ENCODE measurements at places on chromosomes 4 and X.

- no peak for DNase-seq
Measured at GRCh38 chr4:152458801-152459302, 77.0 kb downstream of the FBXW7 start.

- peak; percentile 67 for DNase-seq
Measured at GRCh38 chrX:150155436-150156035, 207.6 kb upstream of the MAMLD1 start.

DNA sequence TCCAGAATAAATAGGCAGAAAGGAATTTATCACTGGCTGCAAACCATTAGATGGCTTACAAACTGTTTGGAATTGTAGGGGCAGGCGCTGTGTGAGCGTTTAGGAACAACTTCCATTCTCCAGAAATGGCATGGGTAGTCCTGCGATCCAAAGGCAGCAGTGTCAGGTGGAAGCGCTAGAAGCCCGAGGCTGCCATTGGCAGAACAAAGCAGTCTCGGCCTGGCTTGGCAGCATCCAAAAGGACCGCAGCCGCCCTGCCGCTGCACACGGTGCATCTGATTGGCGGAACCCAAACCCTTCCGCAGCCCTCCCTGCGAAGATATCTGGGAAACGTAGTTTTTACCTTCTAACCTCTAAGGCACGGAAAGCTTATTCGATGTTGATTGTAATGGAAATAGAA lies 23.6 kb upstream of the YTHDC1 start:
- DNase-seq, result peak; percentile 85

DNA sequence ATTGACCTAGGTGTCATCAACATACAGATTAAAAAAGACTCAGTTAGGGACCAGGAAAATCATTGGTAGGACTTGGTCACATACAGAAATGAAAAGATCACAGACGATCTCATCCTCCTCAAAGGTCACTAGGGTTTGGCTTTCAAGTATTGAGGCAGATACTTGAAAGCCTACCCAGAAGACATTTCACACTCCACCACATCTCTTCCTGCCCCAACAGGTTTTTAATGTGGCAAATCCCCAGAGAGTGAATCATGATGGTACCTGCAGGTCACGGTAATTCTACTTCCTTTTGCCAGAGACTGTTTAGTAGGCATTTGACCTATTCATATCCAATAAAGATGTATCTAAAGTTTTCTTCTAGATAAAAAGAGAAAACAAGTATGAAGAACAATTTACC lies 44.1 kb downstream of the INPP4B start:
- no peak for DNase-seq

- DNase-seq, result no peak
Measured at GRCh38 chr4:9847968-9848748, 66.7 kb downstream of the DRD5 start.

DNA sequence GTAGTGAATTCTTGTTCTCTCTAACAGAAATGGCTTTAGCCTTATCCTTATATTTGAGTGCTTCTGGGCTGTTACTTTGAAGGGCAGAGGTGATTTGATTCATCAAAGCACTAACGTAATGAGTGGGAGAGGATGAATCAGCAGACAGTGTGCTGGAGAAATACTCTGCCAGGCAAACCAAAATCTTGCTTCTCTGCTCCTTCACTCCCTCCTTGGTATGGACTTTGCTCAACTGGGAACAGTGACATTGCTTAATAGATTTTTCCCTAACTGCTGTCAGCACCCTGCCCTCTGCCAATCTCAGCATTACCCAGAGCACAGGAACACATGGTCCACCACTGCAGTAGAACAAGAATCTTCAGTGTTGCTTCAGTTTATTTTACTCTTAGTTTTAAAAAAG lies 56.0 kb downstream of the PDLIM5 start:
- DNase-seq, result peak; percentile 61

DNA sequence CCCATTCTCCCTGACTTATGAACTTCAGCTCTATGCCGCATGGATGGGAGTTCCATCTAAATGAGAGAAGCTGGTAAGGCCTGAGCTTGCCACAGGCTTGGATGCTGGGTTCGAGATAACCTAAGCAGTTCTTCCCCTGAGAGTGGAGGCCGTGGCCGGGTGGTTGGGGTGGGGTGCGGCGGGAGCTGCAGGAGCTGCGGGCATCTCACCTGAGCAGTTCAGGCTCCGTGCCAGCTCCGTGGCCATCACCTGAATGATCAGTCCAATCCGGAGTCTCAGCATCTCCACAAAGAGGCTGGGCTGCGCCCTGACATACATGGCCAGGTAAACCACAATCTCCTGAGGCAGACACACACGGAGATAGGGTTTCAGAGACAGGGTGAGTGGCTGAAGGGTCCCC lies 77.6 kb downstream of the PHKA2 start:
- DNase-seq, result no peak

GRCh38 chr4:90840828-90841227 lies 713.6 kb downstream of the CCSER1 start:
- DNase-seq, result no peak

DNA sequence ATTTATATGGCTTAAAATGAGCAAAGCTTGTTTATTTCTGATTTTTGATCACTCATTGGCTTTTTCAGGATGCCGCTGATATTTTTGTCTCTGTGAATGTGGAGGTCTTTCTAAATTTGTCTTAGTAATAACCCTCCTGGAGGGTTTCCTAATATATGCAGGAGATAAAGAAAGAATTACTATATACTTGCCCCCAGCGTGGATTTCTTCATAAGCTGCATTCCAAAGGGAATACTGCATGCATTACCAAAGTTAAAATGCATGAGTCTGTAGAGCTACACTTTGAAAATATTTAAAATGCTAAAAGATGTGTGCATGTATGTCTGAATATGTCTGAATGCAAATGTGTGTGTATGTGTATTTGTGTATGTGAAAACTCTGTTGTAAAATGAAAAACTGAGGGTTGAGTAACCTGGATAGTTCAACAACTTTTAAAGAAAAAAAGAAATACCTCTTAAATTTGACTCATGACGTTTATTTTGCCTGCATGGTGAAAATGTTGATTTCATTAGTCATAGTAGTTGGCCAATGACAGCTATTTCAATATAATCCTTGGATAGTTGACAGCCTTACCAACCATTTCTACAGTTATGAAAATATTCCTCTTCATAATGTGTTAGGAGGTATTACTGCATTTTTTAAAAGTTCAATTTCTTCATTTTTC lies 113.2 kb upstream of the ZNF827 start:
- no peak for DNase-seq

- DNase-seq, result no peak
Measured at GRCh38 chrX:1502241-1502640, 34.7 kb downstream of the P2RY8 start.

DNA sequence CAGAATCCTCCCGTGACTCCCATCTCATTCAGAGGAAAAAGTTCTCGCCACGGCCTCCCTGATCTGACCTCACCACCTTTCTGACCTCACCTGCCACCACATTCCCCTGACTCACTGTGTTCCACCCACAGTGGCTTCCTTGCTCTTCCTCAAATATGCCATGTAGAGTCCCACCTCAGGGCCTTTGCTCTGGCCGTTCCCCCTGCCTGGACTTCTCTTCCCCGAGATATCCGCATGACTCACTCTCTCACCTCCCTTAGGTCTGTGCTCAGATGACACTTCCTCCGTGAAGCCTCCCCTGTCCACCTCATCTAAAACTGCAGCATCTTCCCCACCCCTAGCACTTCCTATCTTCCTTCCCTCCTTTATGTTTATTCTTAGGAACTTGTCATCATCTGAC lies 7.2 kb upstream of the TSPYL2 start:
- no peak for DNase-seq

DNA sequence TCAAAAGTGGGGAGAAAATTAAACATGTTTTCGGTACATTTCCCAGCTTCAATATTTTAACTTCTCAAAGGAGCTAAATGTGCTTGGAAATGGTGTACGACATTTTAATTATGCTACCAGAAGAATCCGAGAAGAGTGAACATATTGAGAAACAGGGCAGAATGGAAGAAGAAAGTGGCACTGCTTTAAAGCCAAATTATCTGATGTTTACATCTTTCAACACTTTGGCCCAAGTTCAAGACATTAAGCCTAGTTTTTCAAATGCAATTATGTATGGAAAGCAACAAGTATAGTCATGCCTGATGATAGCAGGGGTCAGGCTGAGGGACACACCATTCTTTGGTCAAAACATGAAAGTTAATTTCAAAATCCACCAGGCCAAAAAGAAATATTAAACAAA lies 577.9 kb upstream of the ZFP42 start:
- DNase-seq, result no peak

DNA sequence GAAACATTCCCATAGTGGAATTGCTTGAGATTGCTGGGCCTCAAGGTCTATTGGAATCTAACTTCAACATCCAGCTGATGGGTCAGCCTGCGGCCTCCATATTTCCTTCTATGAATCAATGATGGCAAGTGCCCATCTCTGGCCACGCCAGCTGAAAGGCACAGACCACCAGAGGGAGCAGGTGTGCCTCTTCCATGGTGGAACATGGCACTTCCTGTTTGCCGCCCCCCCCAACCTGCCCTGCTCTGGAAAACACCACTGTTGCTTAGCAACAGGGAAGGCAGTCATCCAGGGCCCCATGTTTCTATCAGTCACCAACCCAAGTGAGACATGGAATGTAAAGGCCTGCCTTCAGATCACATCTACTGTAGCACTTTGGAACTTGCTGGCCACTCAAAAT lies 11.6 kb downstream of the PAGE4 start:
- DNase-seq, result peak; percentile 61

- no peak for DNase-seq
Measured at GRCh38 chr4:110091434-110092140, 106.8 kb downstream of the ELOVL6 start.

DNA sequence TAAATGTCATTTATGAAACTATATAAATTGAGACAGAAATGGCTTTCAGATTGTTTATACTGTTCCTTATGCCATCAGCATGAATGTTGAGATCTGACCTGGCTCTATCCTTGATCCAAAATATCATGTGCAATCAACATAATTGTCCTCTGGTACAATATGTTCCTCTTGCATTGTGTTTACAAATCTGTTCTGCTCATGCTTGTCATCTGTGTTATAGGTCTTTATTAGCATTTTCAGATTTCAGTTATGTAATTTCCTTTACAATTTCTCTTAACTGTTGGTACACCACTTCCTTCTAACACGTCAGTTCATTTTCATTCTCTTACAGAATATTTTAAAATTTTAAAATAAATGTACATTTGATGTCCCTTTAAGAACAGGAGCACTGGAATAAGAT lies 1.6 kb downstream of the HPGD start:
- DNase-seq, result no peak

- DNase-seq, result no peak
Measured at GRCh38 chrX:150897421-150898320, 797 bp downstream of the CD99L2 start.

GRCh38 chr4:88446124-88446523 lies 10.8 kb upstream of the HERC5 start:
- DNase-seq, result no peak

DNA sequence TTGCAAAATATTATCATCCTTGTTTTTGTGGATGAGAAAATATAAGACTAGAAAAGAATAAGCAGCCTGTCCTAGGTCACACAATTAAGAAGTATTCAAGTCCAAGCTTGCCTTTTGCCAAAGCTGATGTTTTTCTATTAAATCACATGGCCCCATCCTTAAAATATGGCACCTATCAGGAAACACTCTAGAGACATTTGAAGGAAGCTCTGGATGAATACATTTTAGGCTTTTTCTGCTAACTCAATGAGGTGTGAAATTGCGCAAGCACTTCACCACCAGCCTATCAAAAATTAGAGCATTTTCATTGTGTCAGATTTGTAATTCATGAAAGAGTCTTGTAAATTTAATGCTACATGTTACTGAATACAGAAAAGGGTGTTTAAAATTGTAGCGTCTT lies 251.1 kb upstream of the MAD2L1 start:
- DNase-seq, result no peak

DNA sequence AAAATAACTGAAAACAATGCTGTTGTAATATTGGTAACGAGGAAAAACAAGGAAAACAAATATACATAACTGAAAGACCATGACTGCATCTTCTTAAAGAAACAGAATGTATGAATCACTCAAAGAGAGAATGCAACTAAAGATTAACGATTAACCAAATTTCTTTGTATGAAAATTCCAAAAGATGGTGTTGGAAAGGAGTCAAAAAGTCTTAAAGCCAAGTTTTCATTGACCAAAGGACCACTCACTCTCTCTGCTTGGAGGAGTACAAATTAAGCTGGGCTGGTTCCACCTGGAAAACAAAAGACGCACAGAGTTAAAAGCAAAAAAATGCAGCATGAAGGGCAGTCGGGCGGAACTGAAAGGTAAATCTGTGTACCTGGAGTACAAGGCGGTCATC lies 1.8 kb downstream of the DCAF12L1 start:
- no peak for DNase-seq

DNA sequence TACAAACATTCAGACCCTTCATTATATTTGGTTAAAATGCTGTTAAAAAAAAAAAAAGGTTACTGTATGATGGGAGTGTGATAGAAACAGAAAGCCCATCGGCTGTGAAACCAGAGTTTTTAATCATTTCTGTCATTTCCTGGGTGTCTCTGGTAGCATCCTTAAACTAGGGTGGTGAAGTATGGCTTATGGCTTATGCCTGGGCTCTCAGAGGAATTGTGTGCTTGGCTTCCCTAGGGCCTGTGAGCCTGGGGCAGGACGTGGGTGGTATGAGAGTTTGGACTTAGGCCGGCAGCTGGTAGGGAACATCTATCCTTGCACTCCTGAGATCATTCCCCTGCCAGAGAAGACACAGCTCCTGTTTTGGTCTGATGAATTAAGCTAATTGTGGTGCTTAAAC lies 52.2 kb downstream of the DCUN1D4 start:
- no peak for DNase-seq

DNA sequence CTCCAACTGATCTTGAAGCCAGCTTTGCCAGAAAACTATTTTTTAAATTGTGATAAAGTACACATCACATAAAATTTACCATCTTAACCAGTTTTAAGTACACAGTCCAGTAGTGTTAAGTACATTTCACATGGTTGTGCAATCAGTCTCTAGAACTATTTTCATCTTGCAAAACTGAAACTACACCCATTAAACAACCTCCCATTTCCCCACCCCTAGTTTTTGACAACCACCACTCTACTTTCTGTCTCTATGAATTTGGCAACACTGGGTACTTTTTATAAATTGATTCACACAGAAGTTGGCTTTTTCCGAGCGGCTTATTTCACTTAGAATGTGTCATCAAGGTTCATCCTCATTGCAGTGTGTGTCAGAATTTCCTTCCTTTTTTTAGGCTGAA lies 31.0 kb downstream of the TRPC5 start:
- no peak for DNase-seq

DNA sequence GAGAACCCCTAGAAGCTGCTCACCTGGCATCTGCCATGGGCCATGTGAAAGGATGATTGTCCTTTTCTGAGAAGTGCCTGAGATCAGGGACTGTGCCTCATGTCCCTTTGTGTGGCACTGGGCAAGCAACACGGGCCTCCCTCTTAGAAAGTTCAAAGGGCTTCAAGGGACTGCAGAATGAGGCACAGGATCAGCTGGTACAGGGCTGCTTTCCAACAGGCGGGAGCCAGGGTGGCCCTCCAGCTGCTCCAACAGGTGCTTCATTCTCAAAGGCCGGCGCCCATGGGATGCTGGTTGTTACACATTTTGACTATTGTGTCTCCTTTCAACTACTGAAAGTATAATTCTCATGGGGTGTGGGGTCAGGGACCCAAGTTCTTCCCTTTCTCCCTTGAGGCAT lies 114.7 kb downstream of the ENPP6 start:
- DNase-seq, result no peak

GRCh38 chrX:26352891-26353430 lies 137.0 kb downstream of the MAGEB5 start:
- DNase-seq, result no peak

GRCh38 chr4:109414938-109415337 lies 18.7 kb upstream of the SEC24B start:
- no peak for DNase-seq

GRCh38 chr4:85884251-85884650 lies 409.3 kb downstream of the ARHGAP24 start:
- no peak for DNase-seq
